ENCODE measurements at places on chromosomes 1 and 21.

GRCh38 chr1:235448616-235449015, 55.6 kb downstream of the B3GALNT2 start:
- no peak for DNase-seq

GRCh38 chr1:60274422-60275290, 201.1 kb upstream of the C1orf87 start:
- DNase-seq, result no peak

DNA sequence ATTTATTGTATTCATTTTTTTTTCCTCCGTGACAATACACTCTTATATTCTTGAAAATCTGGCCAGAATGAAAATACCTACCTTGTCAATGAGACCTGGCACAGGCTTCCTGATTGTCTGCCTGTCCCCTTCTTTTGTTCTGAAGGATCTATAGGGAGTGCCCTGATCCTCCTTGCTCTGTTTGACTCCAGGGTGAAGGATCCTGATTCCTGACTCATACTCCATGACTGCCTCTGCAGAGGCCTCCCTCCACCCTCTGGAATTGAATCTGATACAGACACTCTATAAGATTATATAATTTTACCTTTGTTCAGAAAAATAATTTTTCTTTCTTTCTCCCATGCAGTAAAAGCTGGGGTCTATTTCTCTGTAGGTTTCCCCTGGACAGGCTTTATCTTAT, 116.2 kb downstream of the HMCN1 start:
- DNase-seq, result no peak

GRCh38 chr1:248808876-248809275, 16.8 kb downstream of the SH3BP5L start:
- DNase-seq, result no peak

DNA sequence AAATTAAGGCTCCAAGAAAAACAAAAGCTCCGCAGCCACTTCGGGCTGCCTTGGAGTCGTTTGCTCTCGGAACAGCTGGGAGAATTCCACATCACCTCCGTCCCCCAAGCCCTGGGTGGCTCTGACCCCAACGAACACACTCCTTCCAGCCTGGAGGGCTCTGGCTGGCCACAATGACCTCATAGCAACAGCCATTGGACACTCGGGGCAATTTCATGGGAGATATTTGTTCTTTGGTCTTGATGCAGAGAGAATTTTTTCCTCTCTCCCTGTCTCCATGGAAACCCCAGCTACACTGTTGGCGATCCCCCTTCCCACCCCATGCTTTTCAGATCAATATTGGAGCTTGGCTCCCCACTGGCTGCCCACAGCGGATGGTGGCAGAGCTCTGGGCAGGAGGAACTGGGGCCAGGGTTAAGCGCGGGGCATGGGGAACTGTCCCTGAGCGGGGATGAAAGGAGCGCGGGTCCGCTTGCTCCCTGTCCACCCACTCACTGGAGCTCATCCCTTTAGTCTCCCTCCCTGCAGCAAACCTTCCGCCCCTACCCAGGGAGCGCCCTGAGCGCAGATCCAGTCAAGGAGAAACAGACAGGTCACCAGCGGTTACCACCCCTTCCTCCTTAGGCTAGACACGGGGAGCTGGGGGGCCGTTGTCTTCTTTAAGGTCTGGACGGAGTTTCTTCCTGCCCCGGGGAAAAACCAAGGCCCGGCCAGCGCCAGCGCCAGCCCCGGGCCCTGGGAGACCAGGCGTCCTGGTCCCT, 1.2 kb downstream of the WNT4 start:
- DNase-seq, result no peak

DNA sequence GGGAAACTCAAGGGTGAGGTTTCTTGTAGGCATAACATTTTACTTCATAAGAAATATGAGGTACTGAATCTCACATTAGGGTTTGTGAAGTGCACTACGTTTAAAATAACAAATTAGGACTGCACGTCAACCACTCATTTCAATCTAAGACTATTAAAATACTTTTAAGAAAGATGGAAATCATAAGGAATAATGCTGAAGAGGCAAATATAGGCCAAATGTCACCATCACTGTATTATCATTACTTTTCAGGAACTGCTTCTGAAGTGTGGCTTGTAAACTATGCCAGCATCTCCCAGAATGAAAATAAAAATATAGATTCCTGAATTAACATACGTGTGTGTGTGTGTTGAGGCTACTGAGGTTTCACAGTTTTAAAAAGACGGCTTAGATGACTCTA, 56.8 kb downstream of the INTS7 start:
- no peak for DNase-seq

DNA sequence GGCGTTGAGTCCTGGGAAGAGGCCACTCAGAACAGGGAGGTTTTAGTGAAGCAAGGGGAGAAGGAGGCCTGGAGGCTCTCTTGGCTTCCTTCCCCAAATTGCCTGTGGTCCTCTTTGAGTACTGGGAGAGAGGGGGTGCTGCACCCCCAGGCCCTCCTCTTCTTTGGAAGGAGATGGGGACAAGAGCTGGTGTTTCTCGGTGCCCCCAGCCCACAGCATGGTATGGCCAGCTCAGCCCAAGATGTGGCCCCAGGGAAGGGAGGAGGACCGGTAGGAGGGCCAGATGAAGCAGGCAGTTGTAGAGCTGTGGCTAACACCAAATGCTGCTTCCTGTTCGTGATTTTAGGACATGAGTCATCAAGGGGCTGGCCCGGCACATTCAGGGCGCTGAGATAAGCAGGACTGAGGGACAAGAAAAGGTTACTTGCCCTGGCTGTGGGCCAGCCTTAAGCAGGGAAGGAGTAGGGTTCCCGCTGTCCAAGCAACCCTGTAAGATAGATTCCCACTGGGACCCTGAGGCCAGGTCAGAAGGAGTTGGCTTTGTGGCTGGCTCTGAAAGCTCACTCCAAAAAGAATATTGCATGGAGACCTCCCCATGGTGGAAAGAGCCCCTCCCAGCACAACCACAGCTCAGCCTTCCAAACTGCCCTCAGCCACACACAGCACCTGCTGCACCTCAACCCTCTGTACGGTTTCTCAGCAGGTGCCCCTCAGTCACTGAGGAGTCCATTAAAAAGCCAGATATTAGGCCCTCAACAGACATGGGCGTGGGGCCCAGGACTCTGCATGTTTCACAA, 4.9 kb upstream of the TNFRSF1B start:
- DNase-seq, result peak; percentile 39

- DNase-seq, result peak; percentile 82
Measured at GRCh38 chr1:65309304-65310077, at the start of gene DNAJC6. DNAJC6 (plus strand) TSS chr1:65309543; CDS start chr1:65309746, 203 bp downstream.

Data from caudate nucleus (tissue), 63 donors.